ENCODE measurements at places on chromosomes 13 and 19.

- DNase-seq = peak; percentile 83
Measured at GRCh38 chr19:1856698-1857603, 6.4 kb downstream of the KLF16 start.

- peak; percentile 34 for DNase-seq
Measured at GRCh38 chr19:13691569-13692435, 72.5 kb upstream of the MRI1 start.

GRCh38 chr19:45231891-45232290 is 13.3 kb downstream of the EXOC3L2 start:
- no peak for DNase-seq

GRCh38 chr19:13133241-13133870 is 15.3 kb downstream of the NACC1 start:
- DNase-seq = no peak

DNA sequence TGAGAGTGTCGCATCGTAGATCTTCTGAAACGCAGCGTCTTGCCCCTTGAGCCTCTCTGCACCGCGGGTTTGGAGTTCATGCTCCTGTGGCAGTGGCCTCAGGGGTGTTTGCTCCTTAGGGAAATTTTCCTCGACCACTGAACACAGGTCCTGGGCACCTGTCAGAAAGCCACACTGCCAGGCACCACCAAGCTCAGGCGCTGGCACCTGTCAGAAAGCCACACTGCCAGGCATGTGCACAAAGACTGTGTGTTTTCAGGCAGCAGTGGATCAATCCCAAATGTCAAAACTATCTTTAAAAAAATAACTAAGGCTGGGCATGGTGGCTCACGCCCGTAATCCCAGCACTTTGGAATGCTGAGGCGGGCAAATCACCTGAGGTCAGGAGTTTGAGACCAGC is 87.1 kb downstream of the ATP11A start:
- DNase-seq = peak; percentile 2

DNA sequence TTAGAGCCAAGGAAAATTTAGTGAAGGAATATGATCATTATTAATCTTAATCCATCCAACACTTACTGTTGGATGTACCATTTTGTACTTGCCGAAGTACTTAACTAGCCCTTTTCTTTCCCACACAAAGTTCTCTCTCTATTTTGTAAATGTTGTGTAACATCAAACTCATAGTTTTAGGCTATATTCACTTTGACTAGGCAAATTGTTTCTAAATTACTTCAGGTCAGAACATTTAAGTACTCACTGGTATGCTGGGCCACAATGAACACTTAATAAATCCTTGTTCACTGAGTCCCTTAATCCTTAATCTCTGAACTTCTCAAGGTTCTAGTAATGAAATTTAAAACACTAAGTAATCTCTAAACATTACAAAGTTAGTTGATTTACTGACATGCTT is 49.3 kb upstream of the EEF1AKMT1 start:
- DNase-seq = no peak

GRCh38 chr19:8487137-8487851 is 15.1 kb downstream of the PRAM1 start:
- DNase-seq = peak; percentile 70

GRCh38 chr13:39189778-39190177 is 151.5 kb downstream of the NHLRC3 start:
- DNase-seq = no peak

GRCh38 chr13:71055644-71056043 is 811.4 kb downstream of the DACH1 start:
- no peak for DNase-seq

DNA sequence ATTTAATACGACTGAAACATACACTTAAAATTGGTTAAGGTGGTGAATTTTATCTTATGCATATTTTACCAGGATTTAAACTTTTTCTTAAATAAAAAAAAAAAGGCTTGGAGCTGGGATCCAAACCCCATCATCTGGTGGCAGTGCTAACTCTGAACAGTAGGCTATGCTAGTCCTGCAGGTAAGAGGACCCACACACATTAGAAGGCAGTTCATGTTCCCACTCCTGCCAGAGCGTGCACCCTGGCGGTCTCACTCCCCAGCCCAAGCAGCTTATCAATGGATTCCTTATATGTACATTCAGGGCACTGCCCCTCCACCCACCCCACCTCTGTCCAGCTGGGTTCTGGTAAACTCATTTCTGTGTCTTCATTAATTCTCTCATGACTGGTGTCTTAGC is 31.3 kb upstream of the CEBPA start:
- DNase-seq = no peak
